Esophagus (tissue), 2 donors: ENCODE measurements at places on chromosomes 7 and 10. TPM values are rescaled to one million over a fixed set of nuclear protein-coding genes. Genes with fewer than 3 reads are reported as not detected.

The STX1A gene
- polyA plus RNA-seq, result 2.4 TPM

The CACNA2D1 gene
- 0.90 TPM for polyA plus RNA-seq

The MORN4 gene
- 1.1 TPM for polyA plus RNA-seq

The RSU1 gene
- 44.6 TPM for polyA plus RNA-seq

The MYH16 gene
- 0.04 TPM for polyA plus RNA-seq

The MUC12 gene
- polyA plus RNA-seq, result 0.28 TPM

The OR2A12 gene
- not detected for polyA plus RNA-seq
